ENCODE measurements at places on chromosomes 6 and 20. TPM values are rescaled to one million over a fixed set of nuclear protein-coding genes. Genes with fewer than 3 reads are reported as not detected.

CTCFL gene
- total RNA-seq, result not detected

ANGPT4 gene
- total RNA-seq, result not detected

GRCh38 chr20:63542031-63542559, 4.9 kb upstream of the PTK6 start:
- peak; percentile 72 for DNase-seq

GRCh38 chr6:124655866-124656265, 306.4 kb upstream of the RNF217 start:
- DNase-seq, result no peak

DNA sequence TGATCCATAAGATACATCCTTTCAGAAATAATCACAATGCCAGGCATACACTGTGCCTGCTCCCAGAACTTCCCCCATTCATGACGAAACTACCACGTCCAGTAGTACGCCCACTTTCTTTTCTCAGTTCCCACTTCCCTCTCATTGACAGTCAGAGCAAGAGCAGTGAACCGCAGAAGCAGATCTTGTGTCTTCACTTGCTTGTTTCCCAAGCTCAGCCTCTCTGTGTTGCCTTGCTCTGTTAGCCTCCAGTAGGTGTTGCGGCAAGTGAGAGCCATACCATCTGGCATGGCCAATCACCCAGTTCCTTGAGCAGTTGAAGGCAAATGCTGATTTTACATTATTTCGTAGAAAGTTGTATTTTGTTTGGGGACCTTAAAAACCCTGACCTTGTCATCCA, 11.7 kb downstream of the UST start:
- no peak for DNase-seq

- DNase-seq, result no peak
Measured at GRCh38 chr6:6074190-6074589, 67.5 kb upstream of the NRN1 start.

DNA sequence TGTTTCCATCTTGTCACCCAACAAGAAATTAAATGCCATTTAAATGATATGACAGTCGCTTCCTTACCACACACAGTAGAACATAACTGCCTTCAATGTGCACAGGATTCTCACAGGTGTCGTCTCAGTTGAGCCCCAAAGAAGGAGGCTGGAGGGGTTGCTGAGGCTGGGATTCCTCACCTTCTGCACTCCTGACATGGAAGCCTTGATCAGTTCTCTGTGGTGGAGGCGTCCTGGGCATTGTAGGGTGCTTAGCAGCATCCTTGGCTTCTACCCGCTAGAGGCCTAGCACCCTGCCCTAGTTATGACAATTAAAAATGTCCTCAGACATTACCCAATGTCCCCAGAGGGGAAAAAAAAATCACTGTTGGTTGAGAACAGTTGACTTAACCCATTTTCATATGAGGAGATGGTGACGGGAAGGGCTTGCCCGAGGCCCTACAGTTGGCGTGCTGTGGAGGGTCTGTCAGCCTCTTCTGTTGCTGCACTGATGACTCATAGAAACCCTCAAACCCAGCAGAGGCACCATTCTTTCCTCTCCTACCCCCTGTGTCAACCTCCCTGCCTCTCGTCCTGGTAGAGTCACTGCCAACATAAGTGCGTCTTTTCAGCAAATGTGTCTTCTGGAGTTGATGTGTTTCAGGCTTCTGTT, 19.3 kb upstream of the ZNF831 start:
- DNase-seq, result no peak

GRCh38 chr6:28980852-28981430, 24.2 kb downstream of the ZNF311 start:
- DNase-seq, result no peak

- DNase-seq, result no peak
Measured at GRCh38 chr6:147700436-147701209, 192.1 kb downstream of the SAMD5 start.

- peak; percentile 72 for DNase-seq
Measured at GRCh38 chr6:17600527-17601385, 654 bp downstream of the FAM8A1 start.

GRCh38 chr6:135833771-135834170, 17.7 kb upstream of the PDE7B start:
- DNase-seq, result no peak

DNA sequence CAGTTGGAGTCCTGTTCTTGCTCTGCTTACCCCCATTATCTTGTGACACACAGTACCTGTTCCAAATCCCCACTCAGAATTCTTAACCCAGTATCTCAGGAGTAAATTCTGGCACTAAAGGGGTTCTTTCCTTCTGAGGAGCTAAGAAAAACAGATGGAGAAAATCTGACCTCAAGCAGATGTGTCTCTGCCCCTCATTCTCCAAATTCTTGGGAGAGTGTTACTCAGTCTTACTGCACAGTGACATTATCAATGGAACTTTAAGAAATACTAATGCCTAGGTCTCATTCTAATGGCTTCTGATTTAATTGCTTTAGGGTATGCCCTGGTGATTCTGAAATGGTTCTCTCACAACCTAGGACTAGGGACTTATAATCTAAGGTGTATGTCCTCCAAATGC, 40.6 kb upstream of the PTPRK start:
- DNase-seq, result no peak

DNA sequence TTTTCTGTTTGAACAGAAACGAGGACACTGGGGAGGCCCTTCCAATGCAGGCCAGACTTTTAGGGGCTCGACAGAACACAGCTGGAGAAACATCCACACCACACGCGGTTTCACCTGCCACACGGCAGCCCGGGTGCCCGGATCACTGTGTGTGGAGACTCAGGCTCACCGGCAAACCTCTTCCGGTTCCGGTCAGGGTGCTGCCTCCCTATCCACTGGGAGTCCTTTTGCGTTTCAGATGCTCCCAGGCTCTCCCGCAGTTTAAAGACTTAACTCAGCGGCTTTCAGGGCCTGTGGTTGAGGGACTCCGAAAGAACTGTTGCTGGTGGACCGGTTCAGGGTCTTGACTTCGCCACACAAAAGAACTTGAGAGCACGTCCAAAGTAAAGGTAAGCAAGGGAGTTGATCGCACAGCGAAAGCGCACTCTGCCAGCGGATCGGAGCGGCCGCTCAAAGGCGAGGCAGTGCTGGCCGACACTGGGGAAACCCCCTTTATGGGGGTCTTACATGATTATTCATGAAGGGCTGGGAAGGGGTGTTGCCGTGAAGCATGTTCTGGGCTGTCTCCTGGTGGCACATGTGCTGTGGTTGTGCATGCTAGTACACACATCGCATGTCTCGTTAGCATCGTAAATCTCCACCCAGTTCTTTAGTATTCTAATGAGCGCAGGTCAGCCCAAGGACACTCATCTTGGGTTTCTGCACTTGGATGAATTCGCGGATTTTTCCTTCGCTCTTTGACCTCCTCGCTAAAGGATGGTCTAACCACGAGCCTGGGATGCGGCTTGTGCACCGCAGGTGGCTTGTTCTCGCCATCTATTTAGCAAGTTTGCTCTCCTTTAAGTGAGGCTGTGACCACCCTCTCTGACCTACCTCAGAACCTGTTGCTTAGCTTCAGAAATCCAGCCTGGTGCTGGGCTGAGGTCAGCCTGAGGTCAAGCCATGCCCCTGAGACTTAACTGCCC, 180.3 kb downstream of the CDH26 start:
- DNase-seq, result peak; percentile 77

DNA sequence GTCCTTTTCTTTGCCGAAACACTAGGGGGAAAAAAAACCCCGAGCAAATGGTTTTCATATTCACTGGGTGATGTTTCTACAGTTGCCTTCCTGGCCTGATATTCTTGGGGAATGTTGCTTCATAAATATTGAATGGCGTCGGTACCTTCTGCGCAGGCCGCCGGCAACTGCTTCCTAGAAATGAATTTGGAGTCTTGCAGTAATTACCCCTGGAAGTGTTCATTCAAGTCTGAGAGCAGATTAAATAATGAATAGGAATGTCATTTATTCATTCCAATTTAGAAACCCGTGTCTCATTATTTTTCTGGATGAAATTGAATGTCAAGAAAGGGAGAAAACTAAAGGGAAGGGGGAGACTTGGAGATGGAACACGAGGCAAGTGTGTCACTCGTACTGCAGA, 179.4 kb upstream of the KCNG1 start:
- no peak for DNase-seq

DNA sequence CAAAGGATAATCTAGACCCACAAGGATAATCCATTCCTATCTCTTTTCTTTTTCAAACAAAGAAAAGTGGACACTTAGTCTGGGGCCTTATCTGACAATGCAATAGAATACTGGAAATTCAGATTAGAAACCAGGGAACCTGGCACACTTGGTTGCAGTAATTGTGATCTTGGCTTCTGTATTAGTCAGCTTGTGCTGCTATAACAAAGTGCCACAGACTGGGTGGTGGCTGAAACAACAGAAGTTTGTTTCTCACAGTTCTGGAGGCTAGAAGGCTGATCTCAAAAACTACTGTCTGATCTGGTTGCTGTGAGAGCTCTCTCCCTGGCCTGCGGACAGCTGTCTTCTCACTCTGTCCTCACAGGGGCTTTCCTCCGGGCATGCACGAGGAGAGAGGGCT, 49.4 kb downstream of the SNRNP48 start:
- DNase-seq, result no peak

GRCh38 chr6:153073841-153074240, 57.2 kb downstream of the RGS17 start:
- DNase-seq, result no peak

DNA sequence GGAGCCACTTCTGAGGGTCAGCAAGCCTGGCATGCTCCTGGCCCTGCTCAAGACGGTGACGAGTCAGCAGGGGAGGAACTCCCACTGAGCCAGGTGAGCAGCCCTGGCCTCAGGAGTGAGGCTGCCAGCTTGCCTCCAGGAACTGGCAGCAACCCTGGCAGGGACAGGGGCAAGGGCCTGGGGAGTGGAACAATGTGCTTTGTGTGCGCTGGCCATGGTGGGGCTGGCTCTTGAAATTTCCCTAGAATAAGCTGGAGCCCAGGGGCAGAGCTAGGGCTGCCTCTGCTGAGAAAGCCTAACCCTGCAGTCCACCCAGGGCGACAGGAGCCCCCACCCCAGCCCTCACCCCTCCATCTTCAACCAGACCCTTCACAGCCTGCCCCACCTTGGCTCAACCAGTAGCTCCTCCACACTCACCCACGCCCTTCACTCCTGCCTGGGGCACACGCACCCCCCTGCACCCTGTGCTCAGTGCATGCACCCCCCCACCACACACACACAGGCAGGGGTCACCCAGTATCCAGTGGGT, 88.0 kb downstream of the MRPL14 start:
- DNase-seq, result peak; percentile 29

GRCh38 chr6:134103006-134103405, 50.6 kb upstream of the SLC2A12 start:
- DNase-seq, result no peak

DNA sequence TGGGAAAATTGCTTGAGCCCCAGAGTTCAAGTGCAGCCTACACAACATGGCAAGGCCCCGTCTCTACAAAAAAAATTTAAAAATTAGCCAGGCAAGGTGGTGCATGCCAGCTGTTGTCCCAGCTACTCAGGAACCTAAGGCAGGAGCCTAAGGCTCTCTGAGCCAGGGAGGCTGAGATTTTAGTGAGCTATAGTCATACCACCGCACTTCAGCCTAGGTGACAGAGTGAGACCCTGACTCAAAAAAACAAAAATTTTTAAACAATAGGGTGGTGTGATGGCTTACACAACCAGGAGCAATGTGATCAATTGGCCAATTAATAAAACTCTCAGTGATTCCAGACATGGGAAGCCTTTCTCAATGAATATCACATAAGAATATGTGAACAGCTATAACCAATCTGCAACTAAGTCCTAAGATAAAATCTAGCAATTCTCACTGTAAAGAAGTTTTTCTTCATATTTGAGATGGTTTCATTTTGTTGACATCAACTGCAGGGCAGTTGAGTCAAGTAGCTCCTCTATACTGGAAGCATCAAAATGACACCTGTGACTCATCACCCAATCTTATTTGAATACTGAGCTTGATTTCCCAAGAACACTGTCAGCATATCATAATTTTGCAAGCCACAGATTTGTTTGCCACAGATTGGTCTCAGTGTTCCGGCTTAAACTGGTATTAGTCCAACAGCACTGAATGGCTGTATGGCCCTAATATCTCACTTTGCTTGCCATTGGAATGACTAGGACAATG, 169.0 kb upstream of the GJE1 start:
- no peak for DNase-seq

- DNase-seq, result peak; percentile 85
Measured at GRCh38 chr6:89375427-89376267, 23.1 kb upstream of the UBE2J1 start.

Data from mucosa of descending colon (tissue), 3 donors.